RCC 7860 (cell line): ENCODE measurements at places on chromosomes 3 and 15.

DNA sequence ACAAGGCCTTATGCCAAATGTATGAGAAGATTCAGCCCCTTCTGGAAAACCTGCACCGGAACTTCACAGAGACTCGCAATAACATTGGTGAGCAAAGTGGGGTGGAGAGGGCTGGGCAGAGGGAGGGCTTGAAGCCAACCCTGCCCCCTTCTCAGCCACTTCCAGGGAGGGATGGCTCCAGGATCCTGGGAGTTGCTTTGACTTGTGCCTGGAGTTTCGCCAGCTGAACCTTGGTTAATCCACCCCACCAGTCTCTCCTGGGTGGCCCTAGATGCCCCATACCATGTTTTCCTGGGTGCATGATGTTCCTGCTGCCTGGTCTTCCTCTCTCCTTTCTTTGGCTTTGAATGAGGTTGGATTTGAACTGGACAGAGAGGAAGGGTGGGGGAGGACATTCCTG is 10.8 kb downstream of the TBC1D21 start:
- no peak for DNase-seq

DNA sequence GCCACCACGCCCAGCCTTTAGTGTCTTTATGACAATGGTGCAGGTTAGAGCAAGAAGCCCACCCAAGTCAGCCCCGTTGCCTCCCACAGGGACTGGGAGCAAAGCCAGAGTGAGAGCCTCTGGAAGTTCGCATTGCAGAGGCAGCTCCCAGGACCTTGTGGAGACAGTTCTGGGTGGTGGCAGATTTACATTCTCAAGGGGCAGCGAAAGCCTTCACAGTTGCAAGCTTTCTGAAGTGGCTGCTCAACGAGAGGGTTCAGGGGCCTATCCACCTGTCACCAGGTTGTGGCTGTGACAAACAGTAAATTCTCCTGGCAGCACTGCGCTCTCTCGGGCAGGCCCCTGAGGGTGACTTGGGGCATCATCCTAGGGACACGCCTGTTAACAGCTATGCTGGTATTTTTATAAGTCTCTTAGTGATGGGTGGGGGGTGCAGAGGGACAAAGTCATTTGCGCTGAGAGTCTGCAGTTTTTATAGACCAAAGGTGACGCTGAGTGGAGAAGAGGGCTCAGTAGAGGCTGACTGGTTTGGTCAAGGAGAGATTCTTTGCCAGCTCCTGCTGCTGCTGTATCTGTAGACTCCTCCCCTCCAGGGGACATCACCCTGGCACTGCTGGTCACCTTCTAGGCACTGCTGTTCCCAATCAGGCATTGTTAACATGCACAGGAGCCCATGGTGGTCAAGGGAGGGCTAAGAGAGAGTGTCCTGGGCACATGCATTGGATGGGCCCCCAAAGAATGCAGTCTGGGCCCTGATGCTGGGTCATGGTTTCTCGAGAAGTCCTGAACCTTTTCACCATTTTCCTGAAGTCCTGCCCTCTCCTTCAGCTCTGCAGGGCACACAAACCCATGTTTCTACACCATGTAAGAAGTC is 57.5 kb upstream of the KLF13 start:
- DNase-seq = no peak

- no peak for DNase-seq
Measured at GRCh38 chr3:138943724-138944653, 2.9 kb downstream of the FOXL2 start.

- no peak for DNase-seq
Measured at GRCh38 chr3:75329476-75330097, 334.5 kb upstream of the FRG2C start.

- DNase-seq = peak; percentile 22
Measured at GRCh38 chr15:34791701-34792100, 3.6 kb downstream of the ACTC1 start.

DNA sequence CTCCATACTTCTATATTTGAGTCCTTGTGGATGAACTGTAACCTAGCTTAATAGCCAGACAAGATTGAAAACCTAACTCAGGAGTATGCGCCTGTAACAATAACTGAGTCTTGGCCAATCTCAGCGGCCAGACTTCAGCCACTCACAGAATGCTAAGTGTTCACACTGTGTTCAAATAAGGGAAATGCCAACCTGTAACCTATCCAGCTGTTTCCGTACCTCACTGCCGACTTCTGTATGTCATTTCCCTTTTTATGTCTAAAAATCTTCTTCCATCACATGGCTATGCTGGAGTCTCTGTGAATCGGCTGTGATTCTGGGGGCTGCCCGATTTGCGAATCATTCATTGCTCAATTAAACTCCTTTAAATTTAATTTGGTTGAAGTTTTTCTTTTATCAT is 169.2 kb downstream of the NFKBIZ start:
- no peak for DNase-seq

DNA sequence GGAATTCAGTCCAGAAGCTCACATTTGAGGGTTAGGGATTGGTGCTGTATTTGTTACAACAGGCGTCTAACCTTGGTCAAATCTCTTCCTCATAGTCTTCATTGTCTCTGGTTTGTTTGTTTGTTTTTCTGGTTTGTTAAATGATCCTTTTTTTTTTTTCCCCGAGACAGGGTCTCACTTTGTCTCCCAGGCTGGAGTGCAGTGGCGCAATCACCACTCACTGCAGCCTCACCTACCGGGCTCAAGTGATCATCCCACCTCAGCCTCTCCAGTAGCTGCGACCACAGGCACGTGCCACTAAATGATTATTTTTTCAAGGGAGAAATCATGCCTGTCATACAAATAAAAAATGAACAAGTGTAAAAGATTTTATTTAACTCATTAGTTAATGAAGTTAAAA is 14.3 kb upstream of the ADPGK start:
- no peak for DNase-seq
